Stimulated activated CD4-positive, alpha-beta T cell treated with anti-CD3 and anti-CD28 coated beads, Interleukin-12 subunit alpha, Interleukin-12 subunit beta, amount 100 ng/mL, for 24 hours (primary cell): ENCODE measurements at places on chromosomes 6 and 20.

- no peak for DNase-seq
Measured at GRCh38 chr6:18509871-18510643, 122.9 kb downstream of the RNF144B start.

GRCh38 chr20:39910536-39910935 lies 778.5 kb downstream of the MAFB start:
- DNase-seq = no peak

GRCh38 chr6:3421791-3422434 lies 34.9 kb downstream of the SLC22A23 start:
- no peak for DNase-seq

GRCh38 chr20:25408170-25408547 lies 686 bp downstream of the GINS1 start:
- DNase-seq = no peak

- DNase-seq = no peak
Measured at GRCh38 chr20:22590662-22591061, 6.3 kb upstream of the FOXA2 start.

- DNase-seq = no peak
Measured at GRCh38 chr6:26140254-26140966, 53.2 kb downstream of the HFE start.

- no peak for DNase-seq
Measured at GRCh38 chr20:36408219-36408618, 102.1 kb downstream of the DLGAP4 start.

GRCh38 chr20:63963784-63964301 lies 5.9 kb downstream of the ZNF512B start:
- DNase-seq = no peak

- no peak for DNase-seq
Measured at GRCh38 chr6:35675871-35676459, 12.8 kb downstream of the FKBP5 start.
